ENCODE measurements at places on chromosomes 12 and 14. TPM values are rescaled to one million over a fixed set of nuclear protein-coding genes. Genes with fewer than 3 reads are reported as not detected.

The NGB gene
- not detected for total RNA-seq

The KRT75 gene
- not detected for total RNA-seq

The GPRC5A gene
- 0.24 TPM for total RNA-seq

The INHBE gene
- 1.0 TPM for total RNA-seq

The KNTC1 gene
- 141 TPM for total RNA-seq

The ASCL1 gene
- total RNA-seq: not detected

The GUCY2C gene
- total RNA-seq: not detected

The KRT1 gene
- total RNA-seq: not detected

The INHBC gene
- not detected for total RNA-seq
